ENCODE measurements at places on chromosomes 5 and 9. TPM values are rescaled to one million over a fixed set of nuclear protein-coding genes. Genes with fewer than 3 reads are reported as not detected.

DNA sequence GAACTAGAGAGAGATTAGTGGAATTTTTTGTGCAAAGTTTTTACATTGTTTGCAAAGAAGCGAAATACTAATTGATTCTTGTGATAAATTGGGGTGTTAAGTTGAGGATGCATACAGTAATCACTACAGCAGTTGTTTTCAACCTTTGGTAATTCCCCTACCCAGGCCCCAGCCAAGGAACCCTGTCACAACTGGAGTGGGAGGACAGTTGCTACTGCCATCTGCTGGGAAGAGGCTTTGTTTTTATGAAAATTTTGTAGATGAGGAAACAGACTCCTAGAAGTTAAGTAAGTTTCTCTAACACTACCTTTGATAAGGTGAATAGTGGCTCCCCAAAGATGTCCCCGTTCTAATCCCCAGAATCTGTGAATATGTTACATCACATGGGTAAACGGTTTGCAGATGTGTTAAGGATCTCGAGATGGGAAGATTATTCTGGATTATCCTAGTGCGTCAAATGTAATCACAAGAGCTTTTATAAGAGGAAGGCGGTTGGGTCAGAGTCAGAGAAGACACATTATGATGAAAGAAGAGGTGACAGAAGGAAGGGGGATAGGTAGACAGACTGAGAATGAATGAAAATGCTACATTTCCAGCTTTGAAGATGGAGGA lies 34.0 kb upstream of the PPP1R2B start:
- no peak for DNase-seq
- no peaks in the 10 kb centered on the region for H3K36me3 ChIP-seq
- H3K4me1 ChIP-seq = peaks cover 2% of the 10 kb centered on the region
- H3K27ac ChIP-seq = no peak overlapping the region

- DNase-seq = no peak
- H3K4me3 ChIP-seq = no peak overlapping the region
- peaks cover 2% of the 10 kb centered on the region for H3K36me3 ChIP-seq
- H3K27ac ChIP-seq = no peak overlapping the region
- H3K4me1 ChIP-seq = peaks cover 2% of the 10 kb centered on the region
Measured at GRCh38 chr5:41763081-41763480, 107.1 kb downstream of the OXCT1 start.

DNA sequence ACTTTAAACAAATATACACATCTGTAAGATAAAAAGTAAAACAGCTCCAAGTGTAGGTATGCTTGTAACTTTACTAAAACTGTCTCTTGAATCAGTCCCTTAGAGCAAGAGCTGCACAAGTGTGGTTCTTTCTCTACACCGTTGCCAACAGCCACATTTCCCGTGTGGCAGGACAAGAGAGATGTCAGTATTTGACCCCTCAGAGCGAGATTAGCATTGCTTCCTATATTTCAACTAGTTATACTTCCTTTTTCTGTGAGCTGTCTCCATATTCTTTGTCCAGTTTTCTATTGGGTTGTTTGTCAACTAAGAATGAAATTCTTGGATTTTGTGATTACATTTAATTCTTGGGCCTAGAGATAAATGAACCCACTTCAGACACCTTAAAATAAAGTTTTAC lies 8.0 kb downstream of the PLIN2 start:
- no peak overlapping the region for H3K4me3 ChIP-seq
- DNase-seq = no peak
- H3K27ac ChIP-seq = peak overlapping the region; percentile 42
- peaks cover 50% of the 10 kb centered on the region for H3K36me3 ChIP-seq
- H3K4me1 ChIP-seq = peaks cover 5% of the 10 kb centered on the region
- no peaks in the 10 kb centered on the region for H3K27me3 ChIP-seq

DNA sequence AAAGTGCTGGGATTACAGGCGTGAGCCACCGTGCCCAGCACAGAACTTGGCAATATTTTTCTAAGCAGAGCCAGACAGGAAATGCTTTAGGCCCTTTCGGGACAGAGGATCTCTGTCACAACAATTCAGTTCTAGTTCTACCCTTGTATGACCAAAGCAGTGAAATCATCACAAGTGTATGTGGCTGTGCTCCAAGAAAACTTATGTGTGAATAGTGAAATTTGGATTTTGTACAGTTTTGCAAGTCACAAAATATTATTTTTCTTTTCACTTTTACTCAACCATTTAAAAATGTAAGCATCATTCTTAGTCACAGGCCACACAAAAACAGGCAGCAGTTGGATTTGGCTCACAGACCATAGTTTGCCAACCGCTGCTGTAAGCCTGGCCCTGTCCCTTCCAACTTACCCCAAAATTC lies 20.4 kb upstream of the PRUNE2 start:
- no peaks in the 10 kb centered on the region for H3K4me1 ChIP-seq
- no peaks in the 10 kb centered on the region for H3K36me3 ChIP-seq
- no peak overlapping the region for H3K27ac ChIP-seq
- no peak for DNase-seq

Gene LYSMD3
- total RNA-seq = 17.2 TPM

DNA sequence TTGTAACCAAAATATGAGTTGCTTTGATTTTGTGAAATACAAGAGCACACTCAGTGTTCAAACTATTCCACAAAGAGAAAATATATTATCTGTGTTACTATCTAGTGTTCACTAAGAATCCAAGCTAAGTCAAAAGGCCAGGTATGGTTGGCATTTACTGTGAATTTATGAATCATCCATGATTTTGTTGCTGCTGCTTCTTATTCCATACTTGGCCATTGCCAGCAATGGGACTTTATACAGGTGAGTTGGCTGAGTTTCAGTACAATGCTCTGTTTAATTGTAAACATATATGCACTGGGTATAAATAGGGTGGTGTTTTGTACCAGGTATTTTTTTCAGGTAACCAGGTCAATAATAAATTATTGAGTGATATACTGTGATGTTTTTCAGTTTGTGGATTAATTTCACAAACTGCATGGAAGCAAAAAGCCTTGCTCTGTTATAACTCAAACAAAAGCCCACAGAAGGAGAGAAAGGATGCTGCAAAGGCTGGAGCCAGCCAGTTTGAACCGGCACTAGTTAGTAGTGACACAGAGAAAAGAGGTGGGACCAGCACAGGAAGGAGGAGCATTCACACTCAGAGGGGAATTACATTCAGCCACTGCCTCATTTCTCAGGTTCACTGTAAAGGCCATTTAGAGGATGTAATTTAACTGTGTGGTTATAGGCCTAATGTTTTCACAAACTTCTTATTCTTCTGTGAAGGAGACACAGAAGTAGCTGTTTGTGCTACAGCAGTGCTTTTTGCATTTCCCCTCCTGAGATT lies 381.8 kb downstream of the ADGRV1 start:
- no peak overlapping the region for H3K4me3 ChIP-seq
- DNase-seq = no peak
- H3K4me1 ChIP-seq = peaks cover 28% of the 10 kb centered on the region

DNA sequence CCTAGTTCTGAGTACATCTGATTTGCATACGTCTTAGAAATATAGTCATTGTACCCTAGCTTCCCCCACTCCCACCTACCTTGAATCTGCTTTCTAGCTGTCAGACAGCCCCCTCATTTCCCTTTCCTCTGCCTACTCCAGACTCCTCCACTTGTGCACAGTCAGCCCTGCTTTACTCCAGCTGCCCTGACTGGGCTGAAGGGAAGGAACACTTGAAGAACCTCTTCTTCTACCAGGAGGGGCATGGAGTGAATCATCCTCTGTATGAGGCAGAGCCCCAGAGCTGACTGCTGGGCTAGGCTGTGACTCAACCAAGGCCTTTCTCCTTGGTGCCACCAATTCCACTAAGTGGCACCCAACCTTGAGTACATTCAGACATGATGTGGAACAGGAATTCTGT lies 18.1 kb upstream of the ZFR start:
- H3K27me3 ChIP-seq = peaks cover 3% of the 10 kb centered on the region
- H3K27ac ChIP-seq = no peak overlapping the region
- no peaks in the 10 kb centered on the region for H3K4me1 ChIP-seq

Data from progenitor cell of endocrine pancreas (in vitro differentiated cells).